ENCODE measurements at places on chromosomes 11 and 22. TPM values are rescaled to one million over a fixed set of nuclear protein-coding genes. Genes with fewer than 3 reads are reported as not detected.

Gene JHY
- 2.3 TPM for total RNA-seq

- H3K27me3 ChIP-seq, result no peaks in the 10 kb centered on the region
- H3K27ac ChIP-seq, result no peak overlapping the region
- H3K36me3 ChIP-seq, result no peaks in the 10 kb centered on the region
- no peak for DNase-seq
- H3K4me1 ChIP-seq, result no peaks in the 10 kb centered on the region
Observed at GRCh38 chr11:123611698-123612097, 42.7 kb downstream of the SCN3B start.

DNA sequence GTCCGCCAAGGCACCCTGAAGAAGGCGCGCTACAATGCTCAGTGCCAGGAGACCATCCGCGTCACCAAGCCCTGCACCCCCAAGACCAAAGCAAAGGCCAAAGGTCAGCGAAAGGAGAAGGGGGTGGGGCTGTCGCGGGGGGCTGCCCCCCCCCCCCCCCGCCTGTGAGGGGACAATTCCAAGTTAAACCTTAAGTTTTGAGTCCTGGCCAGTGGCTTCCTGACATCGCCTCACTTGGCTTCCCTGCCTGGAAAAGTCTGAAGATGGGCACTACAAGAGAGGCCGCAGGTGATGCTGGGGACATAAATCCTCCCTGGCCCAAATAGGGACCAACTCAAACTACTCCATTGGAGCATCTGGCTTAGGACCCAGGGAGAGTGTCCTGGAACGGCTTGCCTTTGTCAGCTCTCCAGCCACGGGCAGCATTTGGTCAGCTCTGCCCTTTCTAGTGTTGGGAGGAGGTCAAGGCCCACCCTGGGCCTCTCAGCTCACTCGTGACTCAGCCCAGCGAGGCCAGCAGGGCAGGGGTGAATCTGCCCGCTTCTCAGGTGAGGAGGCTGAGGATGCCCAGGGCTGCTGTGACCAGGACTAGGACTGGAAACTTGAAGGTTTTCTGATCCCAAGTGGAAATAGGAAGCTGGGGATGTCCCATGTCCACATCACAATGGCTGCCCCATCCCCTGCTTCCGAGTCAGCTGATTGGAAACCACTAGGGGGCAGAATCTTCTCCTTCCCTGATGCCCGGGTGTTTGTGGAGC, 1.4 kb downstream of the MDK start:
- no peaks in the 10 kb centered on the region for H3K27me3 ChIP-seq
- H3K36me3 ChIP-seq, result no peaks in the 10 kb centered on the region
- DNase-seq, result peak; percentile 48
- H3K27ac ChIP-seq, result no peak overlapping the region
- no peak overlapping the region for H3K4me3 ChIP-seq
- peaks cover 28% of the 10 kb centered on the region for H3K4me1 ChIP-seq

Gene SYT13
- 6.7 TPM for total RNA-seq

GRCh38 chr22:35601743-35602615, 15.2 kb downstream of the MB start:
- H3K27ac ChIP-seq, result no peak overlapping the region
- H3K4me3 ChIP-seq, result no peak overlapping the region
- no peaks in the 10 kb centered on the region for H3K27me3 ChIP-seq
- H3K36me3 ChIP-seq, result no peaks in the 10 kb centered on the region
- peaks cover 30% of the 10 kb centered on the region for H3K4me1 ChIP-seq

DNA sequence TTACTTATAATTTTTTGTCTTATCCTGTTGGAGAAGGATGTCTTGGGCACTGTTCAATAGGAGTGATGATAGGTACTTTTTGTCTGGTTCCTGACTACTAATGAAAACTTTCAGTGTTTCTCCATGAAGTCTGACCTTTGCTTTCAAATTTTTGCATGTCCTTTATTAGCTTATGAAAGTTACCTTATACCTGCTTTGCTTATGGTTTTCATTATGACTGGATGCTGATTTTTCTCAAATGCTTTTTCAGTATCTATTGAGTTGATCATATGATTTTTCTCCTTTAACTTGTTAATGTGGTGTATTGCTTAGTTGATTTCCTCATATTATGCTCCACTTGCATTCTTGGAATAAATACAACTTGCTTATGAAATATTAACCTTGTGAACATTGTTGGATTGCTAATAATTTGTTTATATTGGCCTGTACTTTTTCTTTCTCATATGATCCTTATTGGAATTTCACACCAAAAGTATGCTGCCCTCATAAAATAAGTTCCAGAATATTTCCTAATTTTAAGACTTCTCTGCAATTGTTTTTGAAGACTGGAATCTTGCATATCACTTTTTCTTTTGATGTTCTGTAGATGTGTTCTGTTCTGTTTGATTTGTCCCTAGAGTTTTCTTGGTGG, 85.0 kb upstream of the SC5D start:
- no peak for DNase-seq
- no peak overlapping the region for H3K27ac ChIP-seq
- H3K4me3 ChIP-seq, result no peak overlapping the region
- no peaks in the 10 kb centered on the region for H3K4me1 ChIP-seq

DNA sequence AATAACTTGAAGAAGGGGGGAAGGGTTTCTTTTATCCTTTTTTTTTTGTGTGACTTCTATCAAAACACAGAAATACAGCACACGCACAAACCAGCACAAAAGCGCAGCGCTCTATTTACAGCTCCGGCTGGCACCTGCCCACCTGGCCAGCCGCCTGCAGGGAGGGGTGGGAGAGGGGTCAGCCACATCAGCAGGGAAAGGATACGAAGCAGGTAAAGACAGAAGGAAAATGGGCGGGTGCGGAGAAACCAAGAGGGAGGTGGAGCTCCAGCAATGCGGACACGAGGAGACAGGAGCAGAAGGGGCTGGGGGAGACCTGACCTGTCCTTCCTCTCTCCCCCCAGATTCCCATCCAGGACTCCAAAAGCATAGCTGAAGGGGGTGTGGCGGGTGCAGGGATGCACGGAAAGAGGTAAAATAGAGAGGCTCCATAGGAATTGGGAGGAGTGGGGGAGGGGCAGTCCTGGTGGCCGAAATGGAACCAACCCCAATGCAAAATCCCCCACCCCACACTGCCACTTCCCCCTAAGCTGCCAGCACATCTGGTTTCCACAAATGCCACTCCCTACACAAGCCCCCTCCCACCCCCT, 14.1 kb downstream of the CXCR5 start:
- no peak overlapping the region for H3K4me3 ChIP-seq
- DNase-seq, result peak; percentile 39
- H3K27ac ChIP-seq, result no peak overlapping the region
- H3K36me3 ChIP-seq, result peaks cover 10% of the 10 kb centered on the region
- H3K4me1 ChIP-seq, result peaks cover 4% of the 10 kb centered on the region
- H3K27me3 ChIP-seq, result no peaks in the 10 kb centered on the region

GRCh38 chr11:27672836-27673464, 27.3 kb downstream of the BDNF start:
- no peaks in the 10 kb centered on the region for H3K27me3 ChIP-seq
- H3K27ac ChIP-seq, result no peak overlapping the region
- no peaks in the 10 kb centered on the region for H3K36me3 ChIP-seq

DNA sequence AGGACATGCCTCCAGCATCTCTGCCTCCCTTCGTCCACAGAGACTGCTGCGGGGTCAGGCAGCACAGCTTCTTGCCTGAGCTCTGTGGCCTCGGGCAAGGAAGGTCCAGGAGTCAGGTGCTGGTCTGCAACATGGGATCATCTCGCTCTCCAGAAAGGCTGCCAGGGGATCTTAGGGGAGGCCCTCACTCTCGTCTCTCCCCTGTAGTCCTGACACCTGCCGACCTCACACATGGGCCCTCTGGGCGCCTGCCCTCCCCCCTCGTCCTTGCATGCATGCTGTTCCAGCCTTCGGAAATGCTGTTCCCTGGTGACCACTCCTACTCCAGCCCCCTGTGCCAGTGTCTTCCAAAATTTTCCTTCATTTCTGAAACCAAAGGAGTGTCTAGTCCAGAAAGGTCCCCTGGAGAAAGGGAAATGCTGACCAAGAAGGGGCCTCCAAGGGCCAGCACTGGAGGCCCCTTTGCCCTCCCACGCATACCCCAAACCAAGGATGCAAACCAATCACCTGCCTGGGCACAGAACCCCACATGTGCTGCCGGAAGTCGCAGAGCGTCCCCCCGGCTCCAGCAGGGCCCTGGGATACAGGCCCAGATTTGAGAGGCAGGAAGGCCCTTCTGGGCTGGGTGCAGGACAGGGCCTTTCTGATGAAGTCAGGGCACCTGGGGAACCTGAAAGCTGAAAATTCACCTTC, 41.0 kb downstream of the IGF2 start:
- H3K4me1 ChIP-seq, result peaks cover 48% of the 10 kb centered on the region
- no peaks in the 10 kb centered on the region for H3K36me3 ChIP-seq
- H3K4me3 ChIP-seq, result no peak overlapping the region
- DNase-seq, result no peak
- no peaks in the 10 kb centered on the region for H3K27me3 ChIP-seq
- peak overlapping the region; percentile 41 for H3K27ac ChIP-seq

Gene MUC15
- 9.2 TPM for total RNA-seq

- H3K36me3 ChIP-seq, result no peaks in the 10 kb centered on the region
- no peak overlapping the region for H3K4me3 ChIP-seq
- H3K27me3 ChIP-seq, result no peaks in the 10 kb centered on the region
- peaks cover 9% of the 10 kb centered on the region for H3K4me1 ChIP-seq
Observed at GRCh38 chr22:43388420-43388851, 23.4 kb upstream of the MPPED1 start.

Gene GALR3
- total RNA-seq, result not detected

Gene CRYBB2
- not detected for total RNA-seq

- H3K36me3 ChIP-seq, result no peaks in the 10 kb centered on the region
- no peak for DNase-seq
- no peak overlapping the region for H3K4me3 ChIP-seq
- H3K27me3 ChIP-seq, result no peaks in the 10 kb centered on the region
Observed at GRCh38 chr22:34502821-34503220, 563.1 kb upstream of the ISX start.

GRCh38 chr11:114964676-114965214, 286.4 kb downstream of the NXPE2 start:
- no peak for DNase-seq
- no peaks in the 10 kb centered on the region for H3K4me1 ChIP-seq
- no peak overlapping the region for H3K27ac ChIP-seq
- H3K4me3 ChIP-seq, result no peak overlapping the region
- H3K27me3 ChIP-seq, result no peaks in the 10 kb centered on the region

Gene OR9G4
- total RNA-seq, result not detected

DNA sequence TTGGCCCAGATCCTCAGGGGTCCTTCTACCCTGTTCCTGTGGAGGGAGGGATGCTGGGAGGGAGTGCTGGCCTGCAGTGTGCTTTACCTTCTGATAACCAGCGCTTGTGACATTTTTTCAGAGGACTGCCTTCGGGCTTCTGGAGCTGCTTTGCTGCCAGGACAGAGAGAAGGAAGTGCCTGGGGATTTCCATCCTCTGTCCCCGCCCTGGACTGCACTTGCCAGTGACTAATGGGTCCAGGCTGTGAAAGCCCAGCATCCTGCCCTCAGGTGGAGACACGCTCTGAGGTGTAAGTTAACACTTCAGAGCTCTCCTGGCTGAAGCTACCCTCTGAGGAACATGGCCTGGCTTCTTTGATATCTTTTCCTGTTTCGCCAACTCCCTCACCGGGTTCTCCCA, 158.7 kb upstream of the SYT13 start:
- peak; percentile 12 for DNase-seq
- H3K4me3 ChIP-seq, result no peak overlapping the region
- no peak overlapping the region for H3K27ac ChIP-seq
- H3K27me3 ChIP-seq, result no peaks in the 10 kb centered on the region
- no peaks in the 10 kb centered on the region for H3K36me3 ChIP-seq
- no peaks in the 10 kb centered on the region for H3K4me1 ChIP-seq

DNA sequence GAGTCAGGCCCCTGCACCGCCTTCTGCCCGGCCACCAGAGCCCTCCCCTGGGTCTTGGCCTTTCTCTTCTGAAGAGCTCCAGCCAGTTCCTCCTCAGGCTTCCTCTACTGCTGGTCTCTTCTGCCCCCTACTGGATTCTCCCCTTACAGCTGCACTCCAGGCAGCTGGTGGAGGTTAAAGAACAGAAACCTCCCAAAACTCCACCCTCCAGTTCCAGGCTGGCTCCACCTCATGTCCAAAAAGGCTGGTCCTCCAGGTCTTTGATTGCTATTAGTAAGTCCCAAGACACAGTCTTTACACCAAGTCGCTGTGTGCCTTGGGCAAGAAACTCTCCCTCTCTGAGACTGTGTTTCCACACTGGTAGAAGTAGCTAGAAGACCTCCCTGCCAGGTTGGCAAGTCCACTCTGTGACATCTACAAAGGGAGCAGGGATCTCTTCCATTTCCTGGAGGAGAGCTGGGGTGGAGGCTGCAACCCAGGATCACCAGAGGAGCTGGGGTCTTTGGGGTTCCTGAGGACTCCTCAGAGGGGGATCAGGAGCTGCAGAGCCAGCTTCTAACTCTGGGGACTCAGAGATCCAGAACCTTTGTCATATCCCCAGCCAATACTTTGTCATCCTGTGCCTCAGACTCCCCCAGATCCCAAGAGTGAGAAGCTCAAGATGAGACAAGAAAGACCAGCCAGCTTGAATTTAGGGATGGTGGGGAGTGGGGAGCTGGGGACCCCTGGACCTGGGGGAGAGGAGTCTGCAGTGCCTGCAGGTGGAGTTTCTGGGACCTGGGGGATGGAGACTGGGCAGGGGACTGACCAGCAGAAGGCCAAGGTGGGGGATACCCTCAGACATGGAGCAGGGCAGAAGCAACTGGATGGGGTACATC, 3.4 kb upstream of the IGLL5 start:
- H3K4me3 ChIP-seq, result no peak overlapping the region
- no peaks in the 10 kb centered on the region for H3K36me3 ChIP-seq
- H3K27ac ChIP-seq, result no peak overlapping the region
- peak; percentile 48 for DNase-seq
- no peaks in the 10 kb centered on the region for H3K27me3 ChIP-seq
- H3K4me1 ChIP-seq, result no peaks in the 10 kb centered on the region
